ENCODE measurements at places on chromosomes 1 and 21. TPM values are rescaled to one million over a fixed set of nuclear protein-coding genes. Genes with fewer than 3 reads are reported as not detected.

DNA sequence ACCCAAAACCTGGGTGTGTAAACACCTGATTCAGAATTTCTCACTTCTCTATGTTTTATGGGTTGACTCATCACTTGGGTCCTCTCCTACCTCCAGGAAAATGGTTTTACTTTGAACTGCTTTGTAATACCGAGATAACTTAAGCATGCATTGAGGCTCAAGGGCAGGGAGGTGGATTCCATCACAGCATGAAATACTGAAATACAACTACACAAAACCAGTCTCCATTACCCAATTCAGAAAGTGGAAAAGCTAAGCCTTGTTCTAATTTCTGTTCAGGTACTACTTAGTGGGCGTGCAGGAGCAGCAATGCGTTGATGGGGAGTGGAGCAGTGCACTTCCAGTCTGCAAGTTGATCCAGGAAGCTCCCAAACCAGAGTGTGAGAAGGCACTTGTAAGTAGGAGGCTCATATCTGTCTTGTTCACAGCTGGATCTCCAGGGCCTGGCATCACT is 6.1 kb upstream of the C4BPA start:
- no peak for DNase-seq

DNA sequence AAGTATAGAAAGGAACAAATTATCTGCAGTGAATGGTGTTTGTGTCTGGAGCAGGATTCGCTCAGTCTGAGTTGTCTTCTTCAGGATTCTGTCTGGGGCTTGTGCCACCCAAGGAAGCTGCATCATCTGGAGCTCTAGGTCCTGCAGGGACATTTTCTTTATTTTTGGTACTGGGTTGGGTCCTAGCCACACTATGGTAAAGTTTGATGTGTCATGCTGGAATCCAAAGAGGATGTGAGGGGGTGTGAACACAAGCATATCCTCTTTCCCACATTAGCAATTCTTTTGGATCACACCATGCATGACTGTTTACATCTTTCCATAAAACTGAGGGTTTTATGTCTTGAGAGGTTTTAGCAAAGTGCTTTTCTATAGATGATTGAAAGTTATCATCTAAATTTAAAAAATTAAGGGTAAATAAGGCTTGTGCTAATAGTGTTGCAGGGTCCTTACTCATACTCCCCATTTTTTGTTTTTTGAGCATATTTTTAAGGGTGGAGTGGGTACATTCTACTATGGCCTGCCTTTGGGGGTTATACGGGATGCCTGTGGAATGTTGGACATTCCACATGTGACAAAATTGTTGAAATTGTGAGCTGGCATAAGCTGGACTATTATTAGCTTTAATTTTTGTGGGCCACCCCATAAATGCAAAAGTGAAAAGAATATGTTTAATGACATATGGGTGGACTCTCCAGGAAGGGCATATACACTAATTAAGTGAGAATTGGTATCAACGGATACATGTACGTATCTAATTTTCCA is 152.0 kb upstream of the HMCN1 start:
- DNase-seq, result no peak

Gene CHI3L1
- not detected for total RNA-seq

Gene MSH4
- total RNA-seq, result 0.86 TPM

Gene WNT9A
- total RNA-seq, result not detected

Gene DCST1
- not detected for total RNA-seq
